ENCODE measurements at places on chromosomes 12 and 14. TPM values are rescaled to one million over a fixed set of nuclear protein-coding genes. Genes with fewer than 3 reads are reported as not detected.

The SPATS2 gene
- total RNA-seq = 8.5 TPM

The TDRD9 gene
- 0.54 TPM for total RNA-seq

The PPP1R1A gene
- not detected for total RNA-seq

- no peak for DNase-seq
These were observed 182.5 kb downstream of the VRK1 start for GRCh38 chr14:96979611-96980074.

GRCh38 chr12:126747530-126748149 is 1519.3 kb upstream of the TMEM132C start:
- peak; percentile 44 for DNase-seq

- DNase-seq = no peak
These were observed 982.0 kb upstream of the TMEM132C start for GRCh38 chr12:127284870-127285431.

DNA sequence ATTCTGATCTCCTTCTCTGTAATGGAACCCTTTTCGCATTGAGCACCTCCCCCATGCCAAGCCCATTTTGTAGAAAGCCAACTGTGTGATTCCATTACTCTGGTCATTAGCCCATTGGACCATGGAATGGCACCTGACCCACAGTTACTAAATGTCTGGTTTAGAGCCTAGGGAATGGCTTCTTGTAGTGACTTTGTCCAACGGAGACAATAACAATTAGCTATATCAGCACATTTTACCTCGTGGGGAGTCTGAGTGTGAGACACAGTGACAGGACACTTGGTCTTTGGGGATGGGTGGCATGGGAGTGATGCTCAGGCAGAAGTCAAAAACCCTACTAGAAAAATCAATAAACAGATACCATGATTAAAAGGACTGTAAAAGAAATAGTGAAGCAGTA is 10.4 kb downstream of the SLC10A1 start:
- no peak for DNase-seq
